Left lobe of liver (tissue), 2 donors: ENCODE measurements at places on chromosomes 1 and 21. TPM values are rescaled to one million over a fixed set of nuclear protein-coding genes. Genes with fewer than 3 reads are reported as not detected.

- DNase-seq, result no peak
Measured at GRCh38 chr1:156421939-156422601, 53.1 kb downstream of the RHBG start.

- DNase-seq, result no peak
Measured at GRCh38 chr1:230306169-230306568, 120.0 kb downstream of the PGBD5 start.

The CD1B gene
- total RNA-seq, result not detected

DNA sequence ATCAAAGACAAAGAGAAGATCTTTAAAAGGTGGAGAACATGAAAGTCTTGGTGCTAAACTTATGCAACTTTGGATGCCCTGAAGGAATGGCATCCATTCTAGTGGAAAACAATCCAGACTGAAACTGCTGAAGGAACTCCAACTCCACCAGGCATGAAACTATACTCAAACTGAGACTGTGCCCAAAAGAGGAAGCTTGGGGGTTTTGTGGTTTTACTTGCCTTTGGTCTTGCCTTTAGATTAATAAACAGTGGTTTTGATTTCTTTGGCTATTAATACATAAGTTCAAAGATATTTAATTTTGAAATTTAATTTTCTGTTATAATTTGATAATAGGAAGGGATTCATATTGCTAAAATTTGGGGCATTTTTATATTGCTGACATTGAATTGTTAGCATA, 17.4 kb upstream of the SLC30A10 start:
- DNase-seq, result no peak

GRCh38 chr1:193090865-193091264, 14.3 kb downstream of the GLRX2 start:
- DNase-seq, result no peak

DNA sequence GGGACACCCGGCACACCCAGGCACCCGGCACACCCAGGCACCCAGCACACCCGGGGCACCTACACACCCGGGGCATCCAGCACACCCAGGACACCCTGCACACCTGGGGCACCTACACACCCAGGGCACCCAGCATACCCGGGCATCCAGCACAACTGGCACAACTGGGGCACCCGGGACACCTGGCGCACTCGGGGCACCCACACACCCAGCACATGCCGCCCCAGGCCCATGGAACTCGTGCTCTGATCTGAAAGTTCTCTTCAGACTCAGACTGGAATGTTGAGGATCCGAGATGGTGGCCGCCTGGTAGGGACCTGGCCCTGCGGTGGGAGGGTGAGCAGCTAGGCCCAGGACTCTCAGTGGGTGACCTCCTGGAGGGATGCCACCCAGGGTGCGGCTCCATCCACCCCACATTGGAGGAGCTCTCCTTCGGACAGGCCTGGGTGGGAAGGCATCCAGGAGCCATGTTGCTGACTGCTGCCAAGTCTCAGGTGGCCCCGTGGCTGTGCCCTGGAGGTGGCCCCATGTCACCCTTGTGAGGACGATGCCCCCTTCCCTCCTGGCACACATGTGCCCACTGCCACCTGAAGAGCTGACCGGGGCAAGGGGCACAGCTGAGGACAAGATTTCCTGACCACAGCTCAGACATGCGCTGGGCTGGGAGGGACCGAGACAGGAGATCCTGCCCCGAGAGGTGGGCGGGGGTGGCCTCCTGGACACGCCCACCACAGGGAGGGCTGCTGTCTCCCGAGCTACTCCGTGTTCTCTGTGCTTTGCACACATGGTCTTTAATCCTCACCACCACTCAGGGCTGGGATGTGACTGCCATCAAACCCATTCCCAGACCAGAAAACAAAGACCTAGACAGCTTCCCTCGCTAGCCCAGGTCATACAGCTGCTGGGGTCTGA, 37.0 kb downstream of the UBE2G2 start:
- peak; percentile 42 for DNase-seq

The SGIP1 gene
- total RNA-seq, result 0.30 TPM

DNA sequence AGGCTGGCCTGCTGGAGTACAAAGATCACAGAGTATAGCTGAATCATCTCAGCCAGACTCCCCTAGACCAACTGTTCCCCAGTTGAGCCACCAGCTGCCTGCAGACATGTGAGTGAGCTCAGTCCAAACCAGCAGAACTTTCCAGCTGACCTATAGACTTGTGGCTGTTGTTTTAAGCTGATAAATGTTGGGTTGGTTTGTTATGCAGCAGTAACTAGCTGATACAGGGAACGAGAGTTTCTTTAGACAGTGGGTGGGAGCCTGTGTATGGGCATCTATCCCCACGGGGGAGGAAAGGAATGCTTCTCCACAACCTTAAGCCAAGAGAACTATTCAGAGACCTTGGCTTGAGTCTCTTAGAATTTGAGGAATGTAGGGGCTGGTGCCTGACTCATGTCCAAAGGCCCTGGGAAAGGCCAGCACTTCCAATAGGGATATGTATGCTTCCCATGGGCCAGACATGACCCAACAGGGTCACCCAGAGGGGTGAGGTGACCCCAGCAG, 30.1 kb downstream of the SLC1A7 start:
- no peak for DNase-seq

DNA sequence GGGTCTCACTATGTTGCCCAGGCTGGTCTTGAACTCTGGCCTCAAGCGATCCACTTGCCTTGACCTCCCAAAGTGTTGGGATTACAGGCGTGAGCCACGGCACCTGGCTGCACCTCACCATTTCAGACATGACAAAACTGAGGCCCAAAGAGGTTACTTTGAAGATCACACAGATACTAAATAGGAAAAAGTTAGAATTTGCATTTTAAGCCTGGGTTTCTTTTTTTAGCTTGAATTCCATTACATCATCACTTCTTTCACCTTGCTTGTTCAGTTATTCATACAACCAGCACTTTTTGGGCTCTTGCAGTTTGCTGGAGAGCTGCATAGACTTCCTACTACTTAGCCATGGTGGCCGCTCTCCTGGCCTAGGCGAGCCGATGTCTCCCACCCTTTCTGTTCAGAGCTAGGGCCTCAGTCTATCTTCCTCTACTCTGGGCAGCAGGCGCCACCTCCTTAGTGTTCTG, 16.3 kb upstream of the CD2 start:
- DNase-seq, result no peak

The SLC5A9 gene
- total RNA-seq, result 20.6 TPM

DNA sequence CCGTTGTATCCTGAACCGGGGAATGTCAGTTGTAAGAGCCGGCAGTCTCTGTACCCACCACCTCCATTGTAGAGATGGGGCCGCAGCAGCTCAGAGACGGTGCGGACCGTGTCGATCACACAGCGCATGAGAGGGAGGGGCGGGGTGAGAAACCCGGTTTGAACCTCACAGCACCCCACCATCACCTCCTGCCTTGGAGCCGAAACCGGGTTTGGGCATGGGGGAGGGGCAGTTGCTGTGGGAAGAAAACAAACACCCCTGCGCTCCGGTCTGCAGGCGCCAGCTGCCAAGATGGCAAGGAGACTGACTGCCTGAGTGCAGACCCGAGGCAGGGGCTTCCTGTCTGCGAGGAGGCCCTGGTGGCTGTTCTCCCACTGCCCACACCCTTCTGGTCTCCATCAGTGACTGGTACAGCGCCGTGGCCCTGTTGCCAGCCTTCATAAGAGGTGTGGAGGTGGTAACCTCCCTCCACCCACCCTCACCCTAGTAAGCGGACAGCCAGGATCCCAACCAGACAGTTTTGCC, 69.2 kb upstream of the SSBP3 start:
- no peak for DNase-seq

GRCh38 chr1:15172405-15173259, 19.1 kb downstream of the TMEM51 start:
- DNase-seq, result no peak

DNA sequence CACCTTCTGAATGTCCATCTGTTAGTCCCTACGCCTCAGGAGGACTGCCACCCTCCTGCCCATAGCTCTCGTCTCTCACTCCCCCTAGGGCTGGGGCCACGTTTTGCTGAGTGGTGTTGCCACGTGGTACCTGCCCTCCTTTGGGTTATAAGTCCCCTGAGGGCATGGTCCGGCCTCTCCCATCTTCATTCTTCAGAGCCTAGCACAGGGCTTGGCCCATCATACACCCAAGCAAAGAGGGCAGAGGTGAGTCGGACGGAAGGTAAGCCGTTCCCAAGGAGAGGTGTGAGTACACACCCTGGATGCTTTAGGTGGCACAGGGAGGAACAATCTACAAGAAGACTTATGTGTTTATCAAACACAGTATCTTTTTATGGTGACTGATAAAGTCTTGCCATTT, 10.9 kb downstream of the PADI2 start:
- DNase-seq, result no peak

The LRRIQ3 gene
- total RNA-seq, result 0.30 TPM

GRCh38 chr1:46449223-46450159, 40.1 kb upstream of the DMBX1 start:
- no peak for DNase-seq

The OR2L5 gene
- not detected for total RNA-seq

DNA sequence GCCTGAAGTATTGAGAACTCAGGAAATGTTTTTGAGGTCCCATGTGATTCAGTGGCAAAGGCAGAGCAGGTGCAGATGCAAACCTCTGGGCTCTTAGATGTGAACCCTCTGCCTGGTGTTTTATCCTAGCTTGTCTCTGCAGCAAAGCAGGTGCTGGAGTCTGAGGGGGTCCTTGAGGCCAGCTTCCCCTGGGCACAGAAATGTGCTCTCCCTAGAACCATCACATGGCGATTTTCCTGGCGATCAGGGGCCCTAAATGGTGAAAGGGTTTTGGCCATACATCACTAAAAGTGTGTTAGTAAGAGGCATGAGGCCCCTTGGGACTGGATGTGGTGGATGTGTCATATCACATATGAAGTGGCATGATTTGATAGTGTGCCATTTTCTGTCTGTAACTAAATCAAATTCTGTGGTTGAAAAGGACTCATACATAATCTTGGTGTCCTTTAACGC, 144.8 kb downstream of the ST6GALNAC3 start:
- no peak for DNase-seq

The VCAM1 gene
- 8.9 TPM for total RNA-seq

GRCh38 chr21:15682186-15682895, 47.4 kb upstream of the USP25 start:
- no peak for DNase-seq

The RWDD3 gene
- 11.7 TPM for total RNA-seq

DNA sequence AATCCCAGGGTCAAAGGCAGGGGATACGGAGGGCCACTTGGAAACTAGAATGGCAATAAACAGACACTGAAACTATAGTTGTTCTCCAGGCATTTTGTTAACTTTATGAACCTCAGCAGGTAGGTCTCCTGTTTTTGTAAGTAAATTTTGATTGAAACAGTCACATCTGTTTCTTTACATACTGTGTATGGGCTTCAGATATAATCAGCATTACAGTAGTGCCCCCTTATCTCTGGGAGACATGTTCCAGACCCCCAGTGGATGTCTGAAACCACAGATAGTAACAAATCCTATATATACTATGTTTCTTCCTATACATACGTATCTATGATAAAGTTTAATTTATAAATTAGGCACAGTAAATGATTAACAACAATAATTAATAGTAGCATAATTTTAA, 11.5 kb downstream of the STIL start:
- DNase-seq, result no peak

The RGS8 gene
- not detected for total RNA-seq

DNA sequence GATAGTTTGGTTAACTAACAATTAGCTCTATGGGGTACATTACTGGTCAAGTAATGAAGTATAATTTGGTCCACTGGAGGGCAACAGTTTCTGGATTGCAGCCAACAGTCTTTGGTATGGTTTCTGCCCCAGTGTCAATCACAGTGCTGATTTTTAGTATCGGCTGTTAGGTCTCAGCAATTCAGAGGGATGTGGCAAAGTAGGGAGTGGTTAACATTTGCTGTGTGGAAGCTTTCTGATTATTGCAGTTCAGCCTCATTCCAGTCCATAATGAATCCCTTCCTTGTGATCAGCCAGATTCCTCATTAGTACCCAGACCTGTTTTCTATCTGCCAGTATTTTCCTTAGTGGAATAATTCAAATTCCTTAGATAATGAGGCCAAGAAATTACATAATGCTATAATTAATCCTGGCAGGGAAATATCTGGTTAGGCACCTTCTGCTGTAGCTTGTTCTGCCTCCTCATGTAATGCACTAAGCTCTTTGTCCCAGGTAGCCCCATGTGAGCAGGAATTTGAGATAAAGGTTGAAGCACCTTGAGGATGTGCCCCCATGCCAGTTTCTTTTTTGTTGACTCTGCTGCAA, 14.0 kb downstream of the F3 start:
- DNase-seq, result no peak

GRCh38 chr1:199774433-199775089, 252.9 kb upstream of the NR5A2 start:
- no peak for DNase-seq

- DNase-seq, result no peak
Measured at GRCh38 chr1:161986328-161986727, 37.3 kb downstream of the OLFML2B start.

- no peak for DNase-seq
Measured at GRCh38 chr21:42997053-42997452, 22.7 kb downstream of the PKNOX1 start.

GRCh38 chr1:197024460-197024859, 42.6 kb downstream of the F13B start:
- DNase-seq, result no peak

The SPATA1 gene
- 1.6 TPM for total RNA-seq

- no peak for DNase-seq
Measured at GRCh38 chr1:5424802-5425703, 567.2 kb downstream of the NPHP4 start.

DNA sequence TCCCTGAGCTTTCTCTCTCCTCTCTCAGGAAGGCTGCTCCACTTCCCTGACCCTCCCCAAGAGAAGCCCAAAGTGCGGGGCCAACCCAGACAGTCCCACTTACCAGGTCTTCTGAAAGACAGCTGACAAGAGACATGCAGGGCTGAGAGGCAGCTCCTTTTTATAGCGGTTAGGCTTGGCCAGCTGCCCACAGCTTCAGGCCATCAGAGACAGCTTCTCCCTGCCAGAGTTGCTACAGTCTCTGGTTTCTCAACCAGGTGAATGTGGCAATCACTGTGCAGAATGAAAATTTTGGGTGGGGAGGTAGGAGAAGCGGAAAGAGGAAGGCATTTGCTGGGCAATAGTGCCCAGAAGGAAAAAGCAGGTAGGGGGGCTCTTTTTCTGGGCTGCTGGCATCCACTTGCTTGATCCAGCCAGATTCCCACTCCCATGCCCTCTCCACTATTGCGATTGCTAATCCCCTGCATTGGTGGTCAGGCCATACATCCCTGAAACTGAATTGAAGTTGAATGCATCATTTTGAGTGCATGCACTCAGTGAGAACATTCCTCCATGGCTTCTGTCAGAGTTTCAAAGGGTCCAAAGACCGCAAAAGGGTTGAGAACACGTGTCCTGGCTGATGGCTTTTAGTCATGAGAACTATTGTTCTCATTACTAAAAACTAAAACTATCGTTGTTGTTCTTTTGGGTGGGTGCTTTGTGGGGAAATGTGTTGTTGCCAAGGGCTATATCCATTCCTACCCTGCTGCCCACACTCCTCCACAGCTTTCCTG, at the start of gene S100A8:
Gene S100A8, minus strand, starts transcription at position 136 of the 773 bp plus-strand sequence. CDS start 538 bp downstream, outside the sequence.
- peak; percentile 81 for DNase-seq

The DDAH1 gene
- 70.6 TPM for total RNA-seq

DNA sequence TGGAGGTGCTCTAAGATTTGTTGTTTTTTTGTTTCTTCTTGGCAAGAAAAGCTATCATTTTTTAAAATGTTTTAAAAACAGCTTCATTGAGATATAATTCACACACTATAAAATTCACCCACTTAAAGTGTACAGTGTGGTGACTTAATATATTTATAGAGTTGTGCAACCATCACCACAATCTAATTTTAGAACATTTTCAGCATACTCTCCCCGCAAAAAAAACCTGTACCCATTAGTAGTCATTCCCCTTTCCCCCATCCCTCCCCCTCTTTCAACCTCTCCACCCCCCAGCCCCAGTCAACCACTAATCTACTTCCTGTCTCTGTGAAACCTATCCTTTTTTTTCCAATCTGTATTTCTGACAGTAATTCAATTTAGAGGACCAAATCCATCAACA, 30.6 kb downstream of the ZC3H11B start:
- DNase-seq, result no peak

The AMY1B gene
- not detected for total RNA-seq
